Activated CD4-positive, alpha-beta T cell treated with anti-CD3 and anti-CD28 coated beads for 1 hour (primary cell): ENCODE measurements at places on chromosomes 7 and 10.

DNA sequence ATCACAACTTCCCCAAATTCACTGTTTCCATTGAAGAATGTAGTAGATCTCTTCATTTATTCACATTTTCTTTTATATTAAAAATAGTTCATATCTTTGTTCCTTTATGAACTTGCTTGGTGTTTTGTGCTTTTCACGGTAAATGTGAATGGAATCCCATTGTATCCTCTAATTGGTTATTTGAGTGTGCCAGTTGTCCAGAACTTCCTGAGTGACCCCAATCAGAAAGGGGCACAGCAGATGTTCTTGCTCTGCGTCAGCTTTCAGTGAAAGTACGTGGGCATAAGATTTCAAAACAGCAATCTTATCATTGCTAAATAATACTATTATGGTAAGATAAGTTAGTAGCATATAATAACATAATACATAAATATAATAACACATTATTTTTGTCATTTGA is 47.0 kb downstream of the PTPRZ1 start:
- DNase-seq = no peak

GRCh38 chr7:72267291-72267800 is 144.8 kb downstream of the CALN1 start:
- no peak for DNase-seq

- no peak for DNase-seq
Observed at GRCh38 chr10:137606-138005, 2.4 kb downstream of the ZMYND11 start.

GRCh38 chr10:132833421-132834111 is 47.6 kb upstream of the NKX6-2 start:
- DNase-seq = no peak

- no peak for DNase-seq
Observed at GRCh38 chr7:69912141-69912540, 313.9 kb downstream of the AUTS2 start.

GRCh38 chr10:34864149-34865067 is 49.3 kb upstream of the PARD3 start:
- DNase-seq = no peak

DNA sequence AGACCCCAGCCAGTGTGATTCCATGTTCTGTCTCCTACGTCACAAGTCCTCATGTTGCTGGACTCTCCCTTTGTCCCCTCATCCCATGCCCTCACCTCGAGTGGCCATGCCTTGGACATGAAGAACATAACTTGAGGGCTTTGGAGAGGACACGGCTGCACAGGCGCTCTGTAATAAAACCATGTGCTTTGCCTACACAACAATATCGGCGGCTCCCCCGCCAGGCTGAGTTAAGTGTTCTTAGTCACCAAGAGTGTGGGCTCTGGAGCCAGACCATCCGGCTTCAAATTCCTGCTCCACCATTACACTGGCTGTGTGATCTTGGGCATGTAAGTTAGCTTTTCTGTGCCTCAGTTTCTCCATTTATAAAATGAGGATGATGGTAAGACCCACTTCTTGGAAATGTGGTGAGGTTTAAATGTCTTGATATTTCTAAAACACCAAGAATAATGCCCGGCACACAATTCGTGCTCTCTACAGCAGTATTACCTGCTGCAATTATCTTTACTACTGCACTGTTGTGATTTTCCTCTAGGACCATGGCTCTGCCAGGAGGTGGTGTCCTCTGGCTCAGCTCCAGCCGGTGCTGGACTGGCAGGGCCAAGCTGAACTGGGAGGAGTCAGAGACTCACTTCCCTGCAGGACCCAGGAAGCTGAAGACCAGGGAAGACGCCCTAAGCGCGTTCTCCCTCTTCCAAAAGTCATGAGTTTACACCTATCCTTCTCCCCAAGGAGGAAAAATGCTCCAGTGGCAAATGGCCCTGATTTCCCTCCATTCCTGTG is 15.7 kb downstream of the SLIT1 start:
- no peak for DNase-seq

GRCh38 chr7:17486835-17487234 is 188.4 kb downstream of the AHR start:
- DNase-seq = no peak

- DNase-seq = no peak
Observed at GRCh38 chr10:84547616-84548015, 219.2 kb downstream of the CCSER2 start.

DNA sequence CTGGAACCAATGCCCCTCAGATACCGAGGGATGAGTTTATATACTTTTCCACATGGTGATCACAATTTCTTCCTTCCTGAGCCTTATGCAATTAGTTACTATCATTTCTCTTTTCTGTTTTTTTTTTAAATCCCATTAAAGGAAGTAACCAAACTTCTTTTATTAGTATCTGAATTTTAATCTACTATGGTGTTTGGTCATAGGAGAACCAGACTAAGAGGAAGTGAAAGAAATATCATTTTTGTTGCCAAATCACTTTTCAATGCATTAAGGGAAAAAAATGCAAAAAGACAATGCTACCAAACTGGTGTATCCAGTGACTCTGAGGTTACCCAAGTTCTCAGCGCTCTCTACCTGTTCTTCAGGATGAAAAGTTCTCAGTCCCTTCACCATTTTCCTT is 167.7 kb downstream of the NXPH1 start:
- no peak for DNase-seq

GRCh38 chr7:50562136-50562535 is 3.1 kb downstream of the DDC start:
- DNase-seq = no peak

- no peak for DNase-seq
Observed at GRCh38 chr10:44362866-44363711, 21.8 kb downstream of the CXCL12 start.

DNA sequence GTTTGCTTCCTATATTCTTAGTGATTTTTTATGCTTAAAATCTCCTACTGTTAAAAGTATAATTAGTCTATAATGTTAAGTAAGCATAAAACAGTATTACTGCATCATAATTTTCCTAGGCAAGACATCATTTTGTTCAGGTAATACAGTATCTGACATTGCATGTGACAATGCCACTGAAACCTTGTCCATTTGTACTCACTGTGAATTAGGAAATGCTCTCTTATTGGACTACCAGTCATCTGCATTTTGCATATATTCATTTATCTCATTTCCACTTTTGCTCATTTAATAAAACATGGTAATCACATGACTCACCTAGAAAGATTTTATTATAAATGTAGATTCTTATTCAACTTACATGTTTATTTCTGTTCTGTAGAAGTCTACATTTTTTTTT is 379.1 kb downstream of the ETV1 start:
- no peak for DNase-seq

DNA sequence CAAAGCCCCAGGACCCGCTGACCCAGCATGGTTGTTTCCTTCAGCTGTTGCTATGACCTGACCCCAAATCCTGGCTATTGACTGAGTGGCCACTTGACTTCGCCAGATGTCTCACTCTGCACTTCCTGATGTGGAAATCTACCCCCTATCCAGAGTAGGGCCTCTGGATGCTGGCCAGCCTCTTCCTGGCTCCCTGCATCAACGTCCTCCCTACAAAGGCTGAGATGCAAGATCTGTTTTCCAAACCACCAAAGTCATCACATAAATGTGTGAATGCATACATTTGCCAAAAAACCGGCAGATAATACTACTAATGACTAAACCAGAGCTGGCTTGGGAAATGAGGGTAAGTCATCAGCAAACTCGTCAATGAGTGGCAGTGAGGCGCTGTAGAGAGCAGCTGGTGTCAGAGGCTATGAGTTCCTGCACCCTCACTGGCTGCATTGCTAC is 70.4 kb downstream of the PYROXD2 start:
- DNase-seq = no peak

- no peak for DNase-seq
Observed at GRCh38 chr7:29495653-29496052, 68.0 kb upstream of the PRR15 start.

- no peak for DNase-seq
Observed at GRCh38 chr7:41475801-41476459, 227.0 kb downstream of the INHBA start.

GRCh38 chr7:44471850-44472249 is 18.6 kb downstream of the NUDCD3 start:
- DNase-seq = no peak

DNA sequence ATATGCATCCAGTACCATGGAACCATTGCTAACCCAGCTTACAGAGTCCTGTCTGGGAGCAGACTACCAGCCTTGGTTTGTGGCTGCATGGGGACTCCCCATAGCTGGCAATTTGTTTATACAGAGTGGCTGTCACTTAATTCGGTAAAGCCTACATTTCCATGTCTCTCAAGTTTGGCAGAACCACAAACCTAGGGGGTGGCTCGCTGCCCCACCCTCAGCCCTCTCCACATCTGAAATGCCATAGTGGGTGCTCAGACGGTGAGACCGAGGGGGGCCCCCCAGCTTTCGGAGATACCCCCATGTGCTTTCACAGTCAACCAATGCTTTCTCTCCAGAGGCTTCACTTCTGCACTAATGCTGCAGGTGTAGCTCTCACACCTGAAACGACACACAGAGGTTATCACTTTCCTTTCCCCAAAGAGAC is 75.5 kb upstream of the KAT6B start:
- DNase-seq = no peak

GRCh38 chr10:35182631-35183510 is 56.2 kb downstream of the CREM start:
- no peak for DNase-seq

GRCh38 chr7:108088729-108089128 is 41.4 kb downstream of the LAMB4 start:
- DNase-seq = no peak

DNA sequence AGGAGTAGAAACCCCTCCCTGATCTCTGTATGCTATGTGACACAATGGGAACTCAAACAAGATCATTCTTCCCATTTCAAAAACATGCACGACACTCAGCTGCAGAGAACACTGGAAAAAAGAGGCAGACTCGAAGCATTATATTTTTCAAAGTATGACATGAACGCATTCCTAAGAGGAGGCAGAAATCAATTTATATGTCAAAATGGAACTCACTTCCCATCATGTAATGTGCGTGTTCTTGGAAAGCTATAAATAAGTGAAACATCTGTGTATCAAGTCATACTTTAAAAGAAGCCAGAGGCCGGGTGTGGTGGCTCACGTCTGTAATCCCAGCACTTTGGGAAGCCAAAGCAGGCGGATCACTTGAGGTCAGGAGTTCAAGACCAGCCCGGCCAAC is 142.7 kb downstream of the ICA1 start:
- DNase-seq = no peak

- DNase-seq = no peak
Observed at GRCh38 chr7:12139416-12139815, 71.7 kb upstream of the TMEM106B start.

GRCh38 chr7:28986028-28986764 is 28.1 kb upstream of the TRIL start:
- no peak for DNase-seq

DNA sequence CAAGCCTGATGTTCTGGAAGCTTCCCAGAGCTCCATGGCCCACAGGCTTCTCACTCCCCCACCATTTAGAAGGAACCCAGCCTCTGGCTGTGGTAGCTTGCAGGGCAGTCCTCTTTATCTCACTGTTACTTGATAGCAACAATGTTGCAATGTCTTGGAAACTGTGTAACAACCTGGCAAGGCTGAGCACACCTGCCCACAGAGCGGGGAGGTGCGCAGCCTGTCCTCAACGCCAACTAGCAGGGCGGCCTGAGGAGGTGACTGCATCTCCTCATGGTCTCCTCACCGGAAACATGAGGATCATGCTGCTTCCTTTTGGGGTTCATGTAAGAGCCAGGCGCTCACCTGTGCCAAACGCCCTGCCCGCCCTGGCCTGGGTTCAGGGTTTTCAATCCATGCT is 43.7 kb upstream of the INSIG1 start:
- no peak for DNase-seq

- no peak for DNase-seq
Observed at GRCh38 chr10:104036069-104036384, 49.7 kb downstream of the COL17A1 start.

DNA sequence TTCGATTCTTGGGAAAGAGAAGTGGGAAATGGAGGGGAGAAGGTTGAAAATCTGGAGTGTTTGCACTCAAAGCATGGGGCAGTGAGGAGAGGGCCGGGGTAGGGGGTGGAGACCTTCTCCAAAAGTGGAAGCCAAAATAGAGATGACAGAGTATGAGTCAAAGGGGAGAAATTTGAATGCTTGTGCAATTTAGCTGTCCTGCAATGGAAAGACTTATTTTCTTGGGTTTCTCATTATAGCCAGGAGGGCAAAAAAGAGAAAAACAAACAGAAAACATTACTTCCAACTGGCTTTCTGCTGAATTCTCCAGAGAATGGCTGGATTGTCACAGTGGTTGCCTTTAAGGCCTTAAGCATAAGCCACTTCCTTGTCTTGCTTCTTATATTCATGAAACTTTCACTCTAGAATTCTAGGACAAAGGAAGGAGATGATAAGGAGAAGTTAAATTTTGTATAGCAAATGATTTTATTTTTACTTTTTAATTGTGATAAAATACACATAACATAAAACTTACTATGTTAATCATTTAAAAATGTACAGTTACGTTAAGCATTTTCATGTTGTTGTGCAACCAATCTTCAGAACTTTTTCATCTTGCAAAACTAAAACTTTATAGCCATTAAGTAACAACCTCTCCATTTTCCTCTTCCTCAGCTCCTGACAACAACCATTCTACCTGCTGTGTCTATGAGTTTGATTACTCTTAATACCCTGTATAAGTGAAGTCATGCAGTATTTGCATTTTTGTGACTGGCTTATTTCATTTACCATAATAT is 100.2 kb downstream of the GPR85 start:
- DNase-seq = no peak

- DNase-seq = no peak
Observed at GRCh38 chr10:99328579-99329303, 415 bp upstream of the CNNM1 start.

GRCh38 chr10:45418417-45418848 is 44.4 kb downstream of the ALOX5 start:
- DNase-seq = no peak

DNA sequence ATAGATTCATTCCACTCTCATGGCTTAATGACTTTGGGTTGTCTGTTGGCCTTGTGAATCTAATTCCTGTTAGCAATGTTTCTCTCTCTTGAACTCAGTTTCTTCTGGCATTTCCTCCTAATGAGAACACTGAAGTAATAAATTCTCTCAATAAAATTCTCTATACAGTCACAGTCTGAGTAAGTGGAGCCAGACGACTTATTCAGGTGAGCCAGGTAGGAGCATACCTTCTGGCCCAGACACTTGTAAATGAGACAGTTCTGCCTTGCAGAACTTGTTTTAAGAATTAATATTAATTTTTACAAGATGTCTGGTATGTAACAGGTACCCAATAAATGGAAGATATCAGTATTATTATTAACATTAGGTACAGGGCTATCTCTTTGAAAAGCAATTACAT is 28.6 kb upstream of the AGR2 start:
- DNase-seq = no peak

GRCh38 chr7:91264046-91264923 is at the start of gene FZD1:
FZD1 (plus strand) TSS chr7:91264433; CDS start chr7:91264881, 448 bp downstream.
- DNase-seq = no peak

- no peak for DNase-seq
Observed at GRCh38 chr10:7314170-7314569, 96.7 kb downstream of the SFMBT2 start.

DNA sequence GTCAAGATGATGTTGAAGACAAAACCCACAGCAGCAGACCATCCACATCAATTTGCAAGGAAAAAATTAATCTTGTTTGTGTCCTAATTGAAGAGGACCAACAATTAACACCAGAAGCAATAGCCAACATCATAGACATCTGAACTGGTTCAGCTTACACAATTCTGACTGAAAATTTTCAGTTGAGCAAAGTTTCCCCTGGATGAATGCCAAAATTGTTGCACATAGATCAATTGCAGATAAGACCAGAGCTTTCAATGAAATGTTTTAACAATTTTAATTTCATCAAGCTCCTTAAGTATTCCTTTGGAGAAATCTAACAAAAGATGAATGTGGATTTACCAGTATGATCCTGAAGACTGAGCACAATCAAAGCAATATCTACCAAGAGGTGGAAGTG is 168.6 kb downstream of the CTNNA3 start:
- no peak for DNase-seq
